NCI-H510A treated with DMSO at 0.1 percent for 48 hours (cell line): ENCODE measurements at places on chromosomes 3 and 15.

DNA sequence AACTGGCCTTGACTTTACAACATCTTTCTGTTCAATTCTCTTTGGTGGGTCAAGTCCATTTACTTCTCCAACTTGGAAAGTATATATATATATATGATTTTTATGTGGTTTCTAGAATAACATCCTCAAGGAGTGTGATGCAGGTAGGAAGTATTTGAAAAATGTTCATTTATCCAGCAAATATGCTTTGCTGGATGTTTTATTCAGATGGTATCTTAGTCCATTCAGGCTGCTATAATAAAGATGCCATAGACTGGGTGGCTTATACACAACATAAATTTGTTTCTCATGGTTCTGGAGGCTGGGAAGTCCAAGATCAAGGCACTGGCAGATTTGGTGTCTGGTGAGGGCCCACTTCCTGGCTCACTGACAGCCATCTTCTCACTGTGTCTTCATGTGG, 168.7 kb upstream of the RASGRP1 start:
- DNase-seq, result no peak

DNA sequence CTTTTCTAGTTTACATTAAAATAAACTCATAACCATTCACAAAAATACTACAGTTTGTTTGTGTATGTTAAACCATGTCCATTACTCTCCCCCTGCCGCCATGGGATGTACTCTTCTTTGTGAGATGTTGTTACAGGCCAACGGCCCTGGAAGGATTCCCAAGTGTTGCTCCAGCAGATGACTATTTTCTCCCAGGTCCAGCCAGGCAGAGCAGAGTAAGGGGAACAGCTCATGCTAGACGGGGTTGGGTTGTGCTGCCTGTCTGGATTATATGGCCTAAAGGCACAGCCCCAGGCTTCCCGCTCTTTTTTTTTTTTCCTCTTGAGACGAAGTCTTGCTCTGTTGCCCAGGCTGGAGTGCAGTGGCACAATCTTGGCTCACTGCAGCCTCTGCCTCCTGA, 24.5 kb upstream of the SLCO2A1 start:
- DNase-seq, result no peak

GRCh38 chr3:5384557-5385236, 197.2 kb downstream of the EDEM1 start:
- DNase-seq, result no peak

DNA sequence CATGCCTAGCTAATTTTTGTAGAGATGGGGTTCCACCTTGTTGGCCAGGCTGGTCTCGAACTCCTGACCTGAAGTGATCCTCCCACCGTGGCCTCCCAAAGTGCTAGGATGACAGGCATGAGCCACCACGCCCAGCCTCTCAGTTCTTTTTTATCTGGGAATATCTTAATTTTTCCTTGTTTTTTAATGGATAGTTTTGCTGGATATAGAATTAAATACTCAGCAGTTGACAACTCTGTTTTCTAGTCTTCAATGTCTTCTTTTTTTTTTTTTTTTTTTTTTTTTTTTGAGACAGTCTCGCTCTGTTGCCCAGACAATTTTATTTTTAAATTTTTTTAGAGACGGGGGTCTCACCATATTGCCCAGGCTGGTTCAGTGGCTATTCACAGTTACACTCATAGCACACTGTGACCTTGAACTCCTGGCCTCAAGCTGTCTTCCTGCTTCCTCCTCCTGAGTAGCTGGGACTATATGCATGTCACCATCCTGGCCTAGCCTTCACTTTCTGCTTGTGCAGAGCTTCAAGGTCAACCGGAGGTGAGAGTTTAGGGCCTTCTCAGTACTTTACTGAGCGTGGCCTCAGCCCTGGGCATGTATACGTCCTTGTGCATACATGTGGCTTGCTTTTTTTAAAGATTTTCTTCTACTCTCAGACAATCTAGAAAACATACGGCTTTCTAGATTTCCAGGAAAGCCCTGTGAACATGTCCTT, 120.5 kb downstream of the ZNF609 start:
- no peak for DNase-seq

DNA sequence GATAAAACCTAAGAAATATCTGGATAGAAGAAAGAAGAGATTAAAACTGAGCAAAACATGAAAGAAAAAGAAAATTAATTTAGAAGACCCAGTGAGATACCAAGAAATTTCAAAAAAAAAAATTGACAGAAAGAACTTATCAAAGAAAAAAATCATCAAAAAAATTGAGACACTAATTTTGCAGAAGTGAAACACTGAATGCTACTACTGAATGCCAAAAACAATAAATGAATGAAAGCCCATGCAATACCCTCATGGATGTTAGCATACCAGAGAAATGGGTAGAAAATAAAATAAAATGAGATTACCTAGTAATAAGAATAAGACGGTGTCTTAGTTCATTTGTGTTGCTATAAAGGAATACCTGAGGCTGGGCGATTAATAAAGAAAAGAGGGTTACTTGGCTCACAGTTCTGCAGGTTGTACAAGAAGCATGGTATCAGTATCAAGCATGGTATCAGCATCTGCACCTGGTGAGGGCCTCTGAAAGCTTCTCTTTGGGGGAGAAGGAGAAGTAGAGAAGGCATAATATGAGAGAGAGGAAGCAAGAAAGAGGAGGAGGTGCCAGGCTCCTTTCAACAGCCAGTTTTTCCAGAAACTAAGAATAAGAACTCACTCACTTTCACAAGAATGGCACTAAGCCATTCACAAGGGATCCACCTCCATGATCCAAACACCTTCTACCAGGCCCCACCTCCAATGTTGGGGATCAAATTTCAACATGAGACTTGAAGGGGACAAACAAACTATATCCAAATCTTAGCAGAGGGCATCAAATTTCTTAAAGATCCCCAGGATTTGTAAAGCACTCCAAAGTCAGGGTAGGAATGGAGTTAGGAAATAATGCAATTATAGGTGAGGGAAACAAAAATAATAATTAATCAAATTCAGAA, 73.2 kb downstream of the BTLA start:
- no peak for DNase-seq

DNA sequence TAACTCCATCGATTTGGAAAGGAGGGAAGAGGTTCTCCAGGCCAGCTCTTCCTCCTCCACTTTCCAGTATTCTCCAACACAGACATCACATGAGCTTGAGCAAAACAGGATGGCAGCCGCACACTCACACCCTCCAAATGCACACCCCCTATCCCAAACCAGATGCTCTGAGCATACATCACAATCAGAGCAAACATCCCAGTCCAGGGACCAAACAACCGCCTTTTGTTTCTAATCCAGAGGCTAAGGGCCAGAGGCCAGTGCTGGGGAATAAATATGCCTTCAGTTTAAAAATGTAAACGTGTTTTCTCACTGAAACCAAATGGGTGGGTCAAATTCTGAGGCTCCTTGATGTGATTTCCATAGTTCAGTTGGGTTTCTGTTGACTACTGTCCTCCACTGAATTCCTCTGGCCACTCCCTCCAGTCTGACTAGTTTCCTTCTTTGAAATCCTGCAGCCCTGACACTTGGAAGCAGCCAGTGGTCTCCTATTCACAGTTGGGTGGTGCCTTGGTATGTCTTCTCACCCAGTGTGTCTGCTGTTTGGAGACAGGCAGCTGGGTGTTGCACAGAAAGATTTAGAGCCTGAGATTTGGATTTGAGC, 19.2 kb upstream of the MFGE8 start:
- no peak for DNase-seq

DNA sequence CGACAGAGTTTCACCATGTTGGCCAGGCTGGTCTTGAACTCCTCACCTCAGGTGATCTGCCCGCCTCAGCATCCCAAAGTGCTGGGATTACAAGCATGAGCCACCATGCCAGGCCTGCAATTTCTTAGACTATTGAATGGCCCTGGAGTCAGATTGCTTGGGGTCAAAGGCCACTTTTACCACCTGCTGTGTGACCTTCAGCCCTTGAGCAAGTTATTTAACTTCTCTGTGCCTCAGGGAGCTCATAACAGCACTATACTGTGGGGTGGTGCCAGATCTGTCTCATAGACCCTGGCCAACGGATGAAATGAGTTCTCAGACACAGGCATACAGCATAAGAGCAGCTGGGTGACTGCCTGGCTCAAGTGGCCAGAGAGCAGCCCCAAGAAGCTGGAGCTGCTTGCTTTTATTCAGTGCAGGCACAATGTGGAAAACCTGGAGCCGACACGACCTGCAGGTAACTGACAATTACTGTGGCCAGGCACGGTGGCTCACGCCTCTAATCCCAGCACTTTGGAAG, 44.9 kb upstream of the FURIN start:
- no peak for DNase-seq

GRCh38 chr15:71755092-71755970, 55.0 kb upstream of the NR2E3 start:
- DNase-seq, result no peak

- no peak for DNase-seq
These were observed 316.4 kb downstream of the MCTP2 start for GRCh38 chr15:94547711-94548110.

GRCh38 chr15:40847223-40847961, 3.5 kb downstream of the SPINT1 start:
- peak; percentile 81 for DNase-seq

DNA sequence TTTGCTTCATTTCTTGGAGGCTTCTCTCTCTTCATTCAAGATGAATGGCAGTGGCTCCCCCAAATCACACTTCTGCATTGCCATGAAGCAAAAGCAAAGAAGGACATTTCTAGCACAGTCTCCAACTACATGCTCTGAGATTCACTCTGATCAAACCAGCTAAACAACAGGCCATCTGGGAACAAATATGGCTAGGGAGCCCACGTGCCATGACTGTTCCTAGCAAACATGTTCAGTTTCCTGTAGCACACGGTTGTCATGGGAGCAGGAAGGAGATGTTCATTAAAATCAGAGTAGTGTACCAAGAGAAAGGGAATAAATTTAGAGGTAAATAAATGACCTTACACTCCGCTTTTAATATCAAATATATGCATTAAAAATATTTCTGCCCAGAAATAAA, 327.3 kb downstream of the GBE1 start:
- no peak for DNase-seq

- DNase-seq, result peak; percentile 14
These were observed 1.7 kb upstream of the DLL4 start for GRCh38 chr15:40927495-40927872.

GRCh38 chr3:78613421-78613879, 1154.3 kb downstream of the ROBO1 start:
- no peak for DNase-seq

DNA sequence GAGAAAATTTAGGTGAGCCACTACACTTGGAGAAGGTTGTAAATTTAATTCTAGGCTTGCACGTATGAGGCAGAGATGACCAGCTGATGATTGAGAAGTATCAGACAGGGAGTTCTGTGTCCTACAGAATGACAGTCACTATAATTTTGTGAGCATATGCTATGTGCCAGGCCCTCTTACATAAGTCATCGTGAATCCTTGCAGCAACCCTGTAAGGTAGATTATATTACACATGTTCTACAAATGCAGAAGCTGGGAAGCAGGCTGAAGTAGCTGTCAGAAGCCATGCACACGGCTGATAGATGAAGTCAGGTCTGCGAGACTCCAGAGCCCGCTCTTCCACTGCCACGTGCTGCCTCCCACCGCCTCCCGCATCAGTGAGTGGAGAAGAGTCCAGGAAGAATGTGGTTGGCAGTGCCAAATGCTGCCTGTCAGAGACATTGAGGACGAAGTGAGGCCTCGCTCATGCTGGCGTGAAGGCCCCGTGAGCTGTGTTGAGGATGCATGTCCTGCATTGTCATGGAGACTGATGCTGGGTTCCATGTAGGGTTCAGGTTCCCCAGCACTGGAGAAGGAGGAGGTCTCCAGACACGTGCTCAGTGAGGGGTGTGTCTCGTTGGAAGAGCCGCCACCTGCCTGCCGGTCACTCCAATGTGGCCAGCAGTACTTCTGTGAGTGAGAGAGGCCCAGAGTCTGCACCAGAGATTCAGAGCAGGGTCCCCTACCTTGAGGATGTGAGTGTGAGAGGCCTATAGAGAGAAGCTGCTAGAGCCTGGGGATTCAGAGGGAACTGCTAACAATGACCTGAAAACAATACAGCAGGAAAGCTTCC, 123.3 kb upstream of the PLXNA1 start:
- DNase-seq, result no peak

DNA sequence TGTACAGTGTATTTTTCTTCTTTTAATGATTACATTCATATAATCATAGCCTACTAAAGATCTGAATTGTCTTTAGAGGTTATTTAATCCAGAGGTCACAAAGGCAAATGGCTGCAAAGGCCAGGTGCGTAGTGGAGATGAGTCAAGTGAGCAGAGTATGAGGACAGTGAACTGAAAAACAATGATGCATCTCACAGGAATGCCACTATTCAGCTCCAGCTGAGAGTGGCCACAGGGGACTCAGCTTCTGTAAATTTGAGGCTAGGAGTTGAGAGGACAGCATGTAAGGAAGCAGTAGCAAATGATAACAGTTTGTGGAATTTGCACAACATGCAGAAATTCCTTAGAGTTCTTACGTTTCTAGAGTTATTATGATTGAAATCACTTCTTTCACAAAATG, 50.4 kb downstream of the COL6A5 start:
- DNase-seq, result peak; percentile 1

GRCh38 chr3:167066977-167067786, 312.9 kb downstream of the ZBBX start:
- DNase-seq, result peak; percentile 89

DNA sequence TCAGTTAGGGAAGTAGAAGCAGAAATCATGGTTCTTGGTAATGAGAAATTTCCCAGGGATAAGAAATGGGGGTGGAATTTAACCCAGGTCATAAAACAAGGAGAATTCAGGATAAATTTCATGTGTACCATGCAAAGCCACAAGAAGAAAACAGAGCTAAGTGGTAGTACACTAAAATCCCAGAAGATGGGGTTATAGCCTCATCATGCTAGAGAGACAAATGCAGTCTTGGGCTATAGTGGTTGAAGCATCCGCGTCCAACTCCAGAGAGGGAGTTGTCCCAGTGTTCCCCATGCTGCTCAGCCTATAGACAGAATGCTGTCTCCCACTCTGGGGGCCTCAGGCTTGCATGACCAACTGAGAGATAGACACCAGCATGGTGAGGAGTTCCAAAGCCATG, 36.2 kb upstream of the CLRN1 start:
- no peak for DNase-seq

- DNase-seq, result no peak
These were observed 39.8 kb downstream of the EOGT start for GRCh38 chr3:68973639-68974038.

GRCh38 chr3:148208975-148209374, 488.7 kb upstream of the AGTR1 start:
- no peak for DNase-seq

DNA sequence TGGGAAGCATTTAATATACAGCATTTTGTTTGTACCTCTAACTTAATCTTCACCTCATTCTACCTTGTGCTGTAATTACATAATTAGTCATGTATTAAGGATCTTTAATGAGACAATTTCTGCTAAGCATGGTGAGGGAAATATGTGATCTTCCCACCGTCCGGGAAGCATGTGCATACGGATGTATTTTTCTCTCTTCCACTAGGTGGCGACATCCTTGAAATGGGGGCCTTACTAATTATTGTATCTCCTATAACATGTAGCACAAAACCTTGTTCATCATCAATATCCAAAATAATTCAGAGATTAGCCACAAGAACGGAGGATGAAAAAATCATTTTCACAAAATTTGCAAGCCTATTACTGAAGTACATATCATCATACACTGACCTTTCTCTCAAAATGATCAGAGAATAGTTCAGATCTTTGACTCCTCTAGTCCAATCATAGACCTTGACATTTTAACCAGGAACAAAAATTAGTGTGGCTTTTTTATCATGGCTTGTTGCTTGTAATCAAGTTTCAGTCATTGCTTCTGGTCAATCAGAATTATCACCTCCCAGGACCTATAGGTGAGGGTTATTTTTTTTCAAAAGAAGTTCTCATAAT, 148.9 kb upstream of the GBE1 start:
- peak; percentile 3 for DNase-seq
